ENCODE measurements at places on chromosomes 2 and 18. TPM values are rescaled to one million over a fixed set of nuclear protein-coding genes. Genes with fewer than 3 reads are reported as not detected.

DNA sequence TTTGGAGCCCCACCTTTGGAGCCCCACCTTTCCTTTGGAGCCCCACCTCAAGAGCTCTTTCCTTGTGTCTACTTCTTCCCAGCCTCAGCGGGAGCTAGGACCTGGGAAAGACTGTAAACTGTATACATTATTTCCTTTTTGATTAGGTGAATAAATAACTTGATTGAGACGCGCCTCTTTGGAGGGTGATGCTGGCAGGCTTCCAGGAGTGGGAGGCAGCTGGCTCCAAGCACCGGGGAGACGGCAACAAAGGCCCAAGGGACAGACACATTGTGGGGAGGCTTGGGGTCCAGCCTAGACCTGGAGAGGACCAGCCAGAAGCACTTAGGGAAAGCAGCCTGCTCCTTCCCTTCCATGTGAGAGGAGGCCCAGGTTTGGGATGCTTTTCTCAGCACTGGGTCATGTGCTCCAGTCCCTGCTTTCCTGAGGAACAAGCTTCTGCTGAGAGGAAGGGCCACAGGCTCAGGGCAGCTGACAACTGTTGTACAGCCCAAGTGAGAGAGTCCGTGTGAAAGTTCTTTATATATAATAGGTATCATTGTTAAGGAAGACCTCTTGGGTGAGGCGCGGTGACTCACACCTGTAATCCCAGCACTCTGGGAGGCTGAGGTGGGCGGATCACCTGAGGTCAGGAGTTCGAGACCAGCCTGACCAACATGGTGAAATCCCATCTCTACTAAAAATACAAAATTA, 297.2 kb upstream of the SLC14A2 start:
- H3K4me3 ChIP-seq = no peak overlapping the region
- no peak for DNase-seq
- no peaks in the 10 kb centered on the region for H3K36me3 ChIP-seq
- no peaks in the 10 kb centered on the region for H3K27me3 ChIP-seq

The OLA1 gene
- total RNA-seq = 105 TPM

The SETBP1 gene
- 131 TPM for total RNA-seq

The ANO7 gene
- 16.1 TPM for total RNA-seq

The ACOXL gene
- 0.44 TPM for total RNA-seq

Data from endothelial cell (in vitro differentiated cells).